Omental fat pad (tissue), 4 donors: ENCODE measurements at places on chromosomes 6 and 20.

- DNase-seq, result no peak
These were observed 19.0 kb upstream of the AFDN start for GRCh38 chr6:167807756-167808155.

DNA sequence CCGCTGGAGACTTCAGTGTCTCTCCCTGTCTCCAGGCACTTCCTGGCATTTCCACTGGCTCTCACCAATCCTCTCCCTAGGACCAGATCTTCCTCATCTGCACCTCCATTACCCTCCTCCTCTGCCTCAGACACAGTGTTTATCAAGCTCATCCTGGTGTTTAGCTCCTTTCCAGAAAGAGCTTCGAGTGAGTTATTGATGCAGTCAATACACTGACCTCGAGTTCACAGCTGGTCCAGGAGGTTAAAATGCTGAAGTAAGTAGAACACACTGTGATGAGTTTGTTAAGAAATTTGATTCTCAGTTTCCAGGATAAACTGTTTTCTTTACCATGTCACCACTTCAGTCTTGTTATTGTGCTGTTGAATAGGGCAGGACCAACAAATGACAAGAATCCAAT, 42.1 kb upstream of the ARMC2 start:
- DNase-seq, result no peak

GRCh38 chr6:43761666-43762409, 8.2 kb upstream of the VEGFA start:
- DNase-seq, result no peak

DNA sequence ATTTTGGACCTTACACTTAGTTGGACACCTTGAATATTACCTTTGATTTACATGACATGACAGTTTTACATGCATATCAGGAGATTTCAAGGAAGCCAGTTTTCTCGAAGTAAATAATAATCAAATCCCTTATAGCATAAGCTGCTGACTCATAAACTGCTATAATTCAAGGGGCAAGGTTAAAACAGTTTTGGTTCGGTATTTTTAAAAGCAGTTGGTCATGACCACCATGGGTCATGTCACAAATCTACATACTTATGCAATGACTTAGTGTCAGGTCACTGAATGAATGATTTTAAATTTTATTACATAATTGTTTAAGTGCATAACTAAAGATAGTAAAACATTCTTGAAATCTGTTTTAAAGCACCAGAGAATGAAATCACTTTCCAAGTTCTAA, 158.0 kb downstream of the DST start:
- no peak for DNase-seq

DNA sequence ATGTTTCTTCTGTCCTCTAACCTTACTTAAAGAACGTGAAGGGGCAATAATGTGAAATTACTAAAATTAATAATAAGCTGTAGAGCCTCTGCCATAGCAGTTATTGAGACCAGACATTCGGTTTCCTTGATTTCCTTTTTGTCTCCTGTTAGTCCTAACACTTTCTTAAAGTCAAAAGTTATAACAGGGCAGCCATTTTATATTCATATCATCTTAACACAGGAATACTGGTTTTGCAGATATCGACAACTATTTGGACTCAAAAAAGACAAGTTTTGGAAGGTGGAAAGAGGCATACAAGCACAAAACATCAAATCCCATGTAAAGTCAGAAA, 33.5 kb downstream of the HFE start:
- DNase-seq, result no peak

GRCh38 chr20:16279320-16279719, 293.9 kb downstream of the KIF16B start:
- no peak for DNase-seq

DNA sequence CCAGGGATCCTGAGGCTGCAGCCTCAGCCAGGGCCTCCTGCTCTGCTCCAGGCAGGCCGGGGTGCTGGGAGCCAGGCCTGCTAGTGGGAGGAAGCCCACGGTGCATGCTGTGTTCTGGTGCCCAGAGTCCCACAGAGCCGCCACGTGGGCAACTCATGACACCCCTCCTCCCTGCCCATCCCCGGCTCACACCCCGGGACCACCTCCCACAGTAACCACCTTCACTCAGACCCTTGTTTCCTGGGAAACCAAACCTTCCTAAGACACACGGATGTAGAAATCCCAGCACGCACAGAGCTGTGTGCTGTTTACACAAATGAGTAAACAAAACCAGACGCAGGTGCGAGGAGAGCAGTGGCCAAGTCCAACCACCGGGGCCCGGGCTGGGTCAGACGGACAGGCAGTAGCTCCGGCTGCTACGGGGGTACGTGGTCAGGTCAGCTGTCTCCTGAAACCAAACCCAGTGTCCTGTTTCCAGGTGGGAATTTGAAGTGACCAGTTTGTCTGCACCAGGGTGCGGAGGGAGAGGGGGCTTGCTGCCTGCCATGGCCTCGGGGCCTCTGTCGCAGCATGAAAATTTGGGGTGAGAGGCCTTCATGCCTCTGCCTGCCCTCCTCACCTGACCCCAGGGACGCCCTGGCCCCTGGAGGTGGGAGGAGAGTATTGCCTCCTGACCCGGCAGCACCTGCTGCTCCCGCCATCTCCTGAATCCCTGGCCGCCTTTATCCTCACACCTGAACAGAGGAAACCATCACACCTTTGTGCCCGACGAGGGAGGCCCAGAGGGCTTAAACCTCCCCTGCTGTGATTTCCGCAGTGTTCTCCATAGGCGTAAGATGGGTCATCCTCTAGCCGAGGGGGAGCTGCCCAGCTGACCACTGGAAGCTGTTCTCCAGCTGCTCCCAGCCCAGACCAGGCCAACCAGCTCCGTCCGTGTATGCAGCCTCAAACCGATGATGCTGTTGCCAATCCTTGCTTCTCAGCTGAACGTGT, 52.0 kb upstream of the SMOC2 start:
- no peak for DNase-seq

- DNase-seq, result no peak
These were observed 375.1 kb downstream of the BTBD9 start for GRCh38 chr6:38264605-38265004.

- no peak for DNase-seq
These were observed 99.7 kb downstream of the FAM50B start for GRCh38 chr6:3948866-3949265.
